CD4-positive, alpha-beta T cell treated with Interleukin-6 at 100 ng/mL for 8 hours (primary cell): ENCODE measurements at places on chromosomes 6 and 20.

DNA sequence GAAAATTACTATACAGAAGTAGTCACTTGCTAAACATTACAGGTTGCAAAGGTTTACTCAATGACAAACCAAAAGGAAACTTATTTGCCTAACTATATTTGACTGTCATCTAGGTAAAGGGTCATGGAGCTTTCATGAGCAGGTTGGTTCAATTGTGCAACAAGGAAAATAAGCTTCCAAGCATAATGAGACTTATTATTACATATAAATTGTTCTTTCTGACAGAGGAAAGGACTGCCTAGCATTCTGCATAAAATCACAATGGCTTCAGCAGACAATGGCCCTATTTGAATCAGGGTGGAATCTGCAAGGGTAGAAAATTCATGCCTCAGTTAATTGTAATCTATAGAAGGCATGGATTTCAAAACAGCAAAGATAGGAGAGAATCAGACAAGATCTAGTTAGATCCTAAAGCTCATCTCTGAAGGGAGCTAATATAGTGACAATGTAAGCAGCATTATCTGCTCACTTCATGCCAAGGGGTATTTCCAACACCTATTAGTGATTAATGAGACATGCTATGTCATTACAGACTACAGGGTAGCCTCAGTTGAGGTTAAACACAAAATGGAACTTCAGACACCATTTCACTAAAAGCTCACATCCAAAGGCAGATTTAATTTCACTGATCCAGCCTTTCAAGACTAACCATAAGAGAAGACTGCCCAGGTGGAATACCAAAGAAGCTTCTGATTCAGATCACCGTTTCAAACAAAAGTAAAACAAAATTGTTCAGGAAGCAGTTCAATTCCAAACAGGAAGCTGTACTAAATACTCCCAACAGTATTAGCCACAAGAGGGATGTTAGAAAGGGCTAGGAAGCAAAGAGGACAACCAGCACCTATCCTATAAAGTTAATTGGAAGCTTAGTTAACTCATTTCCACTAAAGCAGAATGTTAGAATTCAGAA, 8.5 kb downstream of the STAU1 start:
- no peak for DNase-seq

GRCh38 chr20:14444106-14444505, 106.7 kb upstream of the FLRT3 start:
- DNase-seq, result no peak

DNA sequence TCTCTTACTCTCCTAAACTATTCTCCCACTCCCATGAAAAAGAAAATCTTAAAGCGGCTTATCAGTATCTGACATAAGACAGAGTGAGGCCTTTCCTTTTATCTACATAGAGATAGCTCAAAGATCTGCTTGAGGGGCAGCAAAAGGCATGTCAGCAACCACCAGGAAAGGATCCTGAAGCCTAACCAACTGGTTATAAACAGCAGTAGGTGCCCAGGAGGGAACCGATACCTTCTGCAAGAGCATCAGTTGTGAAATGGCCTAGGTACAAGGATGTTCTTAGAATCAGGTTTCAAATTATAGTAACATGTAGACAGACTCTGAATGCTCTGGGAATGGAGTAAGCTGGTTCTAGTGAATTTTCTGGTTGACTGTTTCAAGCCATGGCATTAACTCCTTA, 21.4 kb downstream of the JARID2 start:
- DNase-seq, result no peak

DNA sequence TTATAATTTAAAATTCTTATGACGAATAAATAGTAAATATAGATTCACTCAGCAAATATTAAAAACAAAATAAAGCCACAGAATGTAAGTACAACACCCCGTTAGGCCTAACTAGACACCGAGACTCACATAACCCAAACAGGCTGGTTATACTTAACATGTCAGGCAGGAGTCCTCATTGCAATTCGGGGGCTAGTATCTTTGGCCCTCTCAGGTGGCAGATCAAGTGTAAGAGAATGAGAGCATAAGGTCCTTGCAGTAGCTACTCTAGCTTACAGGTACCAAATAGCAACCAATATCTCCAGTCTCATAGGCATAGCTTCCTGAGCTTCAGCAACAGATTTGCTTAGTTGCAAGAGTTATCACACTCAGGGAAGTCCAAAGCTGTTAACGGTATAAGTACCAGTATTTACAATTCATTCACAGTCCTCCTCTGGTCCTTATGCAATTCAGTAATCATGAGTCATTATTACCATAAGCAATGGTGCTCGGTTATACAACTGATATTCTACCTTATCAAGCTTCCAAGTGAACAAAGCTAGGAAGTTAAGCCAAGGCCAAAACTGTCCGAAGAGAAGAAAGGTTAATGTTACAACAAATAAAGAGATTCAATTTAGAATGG, 20.1 kb downstream of the REV3L start:
- DNase-seq, result no peak

DNA sequence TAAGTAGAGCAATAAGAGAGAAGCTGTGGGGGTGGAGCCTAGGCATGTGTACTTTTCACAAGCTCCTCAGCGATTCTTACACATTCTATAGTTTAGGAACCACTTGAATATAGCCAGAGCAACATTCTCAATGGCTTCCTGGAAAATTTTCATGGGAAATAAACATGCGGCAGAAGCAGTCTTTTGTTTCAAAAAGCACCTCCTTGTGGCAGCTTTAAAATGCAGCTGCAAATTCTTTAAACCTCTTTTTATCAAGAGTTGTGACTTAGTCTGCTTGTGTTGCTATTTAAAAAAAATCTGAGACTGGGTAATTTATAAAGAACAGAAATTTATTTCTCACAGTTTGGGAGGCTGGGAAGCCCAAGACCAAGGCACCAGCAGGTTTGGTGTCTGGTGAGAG, 23.8 kb downstream of the NKX2-2 start:
- DNase-seq, result no peak
